ENCODE measurements at places on chromosomes 2 and 18. TPM values are rescaled to one million over a fixed set of nuclear protein-coding genes. Genes with fewer than 3 reads are reported as not detected.

ARL6IP6 gene
- polyA plus RNA-seq, result 3.6 TPM

GALR1 gene
- polyA plus RNA-seq, result not detected

SERPINB7 gene
- polyA plus RNA-seq, result not detected

FOXD4L1 gene
- polyA plus RNA-seq, result not detected

AGXT gene
- 1,307 TPM for polyA plus RNA-seq

MBP gene
- 9.7 TPM for polyA plus RNA-seq

DIPK1C gene
- polyA plus RNA-seq, result not detected

POTEE gene
- not detected for polyA plus RNA-seq

TEKT4 gene
- not detected for polyA plus RNA-seq

PID1 gene
- 40.3 TPM for polyA plus RNA-seq

CDH7 gene
- polyA plus RNA-seq, result not detected

CCDC85A gene
- 0.06 TPM for polyA plus RNA-seq

GRCh38 chr2:20594957-20595356, 55.9 kb downstream of the HS1BP3 start:
- H3K4me3 ChIP-seq, result no peak overlapping the region
- H3K27ac ChIP-seq, result peak overlapping the region; percentile 82
- H3K36me3 ChIP-seq, result no peaks in the 10 kb centered on the region

DNA sequence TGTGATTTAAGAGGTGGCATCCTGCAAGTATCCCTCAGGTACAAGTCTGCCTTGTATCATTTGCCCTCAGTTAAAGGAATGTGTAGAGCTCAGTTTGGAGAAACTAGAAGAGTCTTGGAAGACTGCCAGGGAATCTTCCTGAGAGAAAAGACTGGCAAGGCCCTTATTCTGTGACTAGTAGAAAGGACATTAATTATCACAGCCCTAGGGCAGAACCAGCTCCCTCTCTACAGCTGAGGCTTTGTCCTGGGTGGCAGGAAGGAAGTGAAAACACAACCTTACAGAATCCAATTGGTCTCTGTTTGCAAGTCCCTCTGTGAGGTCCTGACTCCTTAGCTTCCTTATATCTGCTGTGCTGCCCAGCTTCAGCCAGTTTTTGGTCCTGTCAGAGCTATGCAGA, 385.9 kb upstream of the CYRIA start:
- no peak for DNase-seq
- no peak overlapping the region for H3K4me3 ChIP-seq
- no peaks in the 10 kb centered on the region for H3K27me3 ChIP-seq
- no peaks in the 10 kb centered on the region for H3K4me1 ChIP-seq
- no peaks in the 10 kb centered on the region for H3K36me3 ChIP-seq

DNA sequence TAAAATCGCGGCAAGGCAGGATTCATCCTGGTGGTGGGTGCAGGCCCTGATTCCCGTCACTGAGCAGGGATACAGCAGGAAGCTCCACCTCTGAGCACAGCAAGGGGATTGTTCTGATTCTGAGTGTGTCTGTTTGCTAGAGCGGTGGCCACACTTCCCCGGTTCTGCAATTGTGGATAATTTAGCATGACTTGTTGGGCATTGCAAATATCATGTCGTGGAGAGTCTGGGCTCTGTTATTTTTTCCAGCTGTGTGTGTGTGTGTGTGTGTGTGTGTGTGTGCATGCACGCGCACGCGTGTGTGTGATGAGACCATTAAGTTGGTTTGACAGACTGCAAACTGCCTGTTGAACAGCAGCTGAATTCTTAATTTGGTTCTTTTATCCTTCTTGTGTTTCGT, 4.1 kb upstream of the TMEM18 start:
- peaks cover 4% of the 10 kb centered on the region for H3K4me1 ChIP-seq
- no peak for DNase-seq
- no peaks in the 10 kb centered on the region for H3K36me3 ChIP-seq
- H3K4me3 ChIP-seq, result no peak overlapping the region
- no peak overlapping the region for H3K27ac ChIP-seq

GRCh38 chr18:55777666-55778304, 189.8 kb upstream of the TCF4 start:
- H3K36me3 ChIP-seq, result no peaks in the 10 kb centered on the region
- peaks cover 9% of the 10 kb centered on the region for H3K4me1 ChIP-seq
- H3K27me3 ChIP-seq, result no peaks in the 10 kb centered on the region

- H3K36me3 ChIP-seq, result peaks cover 3% of the 10 kb centered on the region
- peaks cover 8% of the 10 kb centered on the region for H3K4me1 ChIP-seq
- no peak for DNase-seq
Measured at GRCh38 chr2:53768242-53768542, 588 bp downstream of the CHAC2 start.

DNA sequence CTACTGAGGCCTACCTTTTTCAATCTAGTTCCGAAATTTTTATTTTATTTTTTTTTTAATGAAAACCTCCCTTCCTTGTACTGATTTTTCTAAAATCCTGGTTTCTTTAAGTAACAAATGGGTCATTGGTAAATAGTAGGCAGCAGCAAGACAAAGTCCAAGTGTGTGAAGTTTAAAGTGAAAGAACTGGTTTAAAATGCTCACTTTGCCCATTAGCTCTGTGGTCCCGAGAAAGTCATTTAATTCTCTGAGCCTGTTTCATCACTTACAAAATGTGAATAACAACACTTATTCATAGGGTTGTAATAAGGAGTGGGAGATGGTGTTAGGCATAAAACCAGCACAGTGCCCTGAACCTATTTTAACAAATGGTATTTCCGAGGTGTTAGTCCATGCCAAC, 426.2 kb downstream of the ERBB4 start:
- H3K27ac ChIP-seq, result no peak overlapping the region
- no peak for DNase-seq
- H3K4me3 ChIP-seq, result no peak overlapping the region
- H3K27me3 ChIP-seq, result no peaks in the 10 kb centered on the region
- H3K36me3 ChIP-seq, result no peaks in the 10 kb centered on the region

GRCh38 chr2:69306822-69307578, 80.0 kb downstream of the GFPT1 start:
- peaks cover 10% of the 10 kb centered on the region for H3K4me1 ChIP-seq
- H3K27ac ChIP-seq, result no peak overlapping the region
- peak overlapping the region; percentile 36 for H3K4me3 ChIP-seq
- H3K27me3 ChIP-seq, result no peaks in the 10 kb centered on the region
- DNase-seq, result peak; percentile 72

DNA sequence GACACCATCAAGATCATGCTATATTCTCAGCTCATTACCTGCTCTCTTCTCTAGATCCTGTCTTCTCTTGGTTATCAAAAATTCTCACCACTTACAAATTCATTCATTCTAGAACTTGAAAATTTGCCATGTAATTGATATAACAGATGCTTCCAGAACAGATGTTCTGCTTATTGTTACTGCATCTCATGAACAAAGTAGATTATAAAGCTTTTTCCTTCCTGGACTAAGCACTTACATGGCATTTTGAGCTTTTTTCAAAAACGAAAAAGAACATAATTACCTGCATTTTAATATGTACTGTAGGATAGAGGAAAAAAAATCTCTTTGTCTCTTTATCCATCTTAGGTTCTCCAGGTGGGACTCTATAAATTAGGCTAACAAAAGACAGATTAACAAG, 79.6 kb upstream of the CREB1 start:
- H3K4me3 ChIP-seq, result no peak overlapping the region
- H3K4me1 ChIP-seq, result no peaks in the 10 kb centered on the region
- H3K27me3 ChIP-seq, result no peaks in the 10 kb centered on the region

GRCh38 chr2:120691410-120691809, 44.3 kb upstream of the GLI2 start:
- no peaks in the 10 kb centered on the region for H3K27me3 ChIP-seq
- DNase-seq, result no peak
- no peaks in the 10 kb centered on the region for H3K4me1 ChIP-seq
- no peak overlapping the region for H3K4me3 ChIP-seq
- H3K27ac ChIP-seq, result no peak overlapping the region

- H3K4me3 ChIP-seq, result no peak overlapping the region
- no peak overlapping the region for H3K27ac ChIP-seq
- peak; percentile 30 for DNase-seq
- no peaks in the 10 kb centered on the region for H3K27me3 ChIP-seq
- H3K36me3 ChIP-seq, result no peaks in the 10 kb centered on the region
- no peaks in the 10 kb centered on the region for H3K4me1 ChIP-seq
Measured at GRCh38 chr18:49022311-49023161, 71.8 kb upstream of the SMAD7 start.

GRCh38 chr2:143617803-143618415, 488.7 kb downstream of the ARHGAP15 start:
- no peaks in the 10 kb centered on the region for H3K36me3 ChIP-seq
- H3K4me1 ChIP-seq, result no peaks in the 10 kb centered on the region
- H3K4me3 ChIP-seq, result no peak overlapping the region

- no peak overlapping the region for H3K27ac ChIP-seq
- no peaks in the 10 kb centered on the region for H3K4me1 ChIP-seq
- no peak for DNase-seq
Measured at GRCh38 chr2:238929242-238930081, 81.6 kb downstream of the TWIST2 start.

- DNase-seq, result no peak
- H3K27ac ChIP-seq, result no peak overlapping the region
- peaks cover 3% of the 10 kb centered on the region for H3K4me1 ChIP-seq
- no peak overlapping the region for H3K4me3 ChIP-seq
Measured at GRCh38 chr2:95347681-95348608, 50.8 kb downstream of the KCNIP3 start.

- H3K27me3 ChIP-seq, result no peaks in the 10 kb centered on the region
- no peak overlapping the region for H3K4me3 ChIP-seq
- H3K36me3 ChIP-seq, result no peaks in the 10 kb centered on the region
- peaks cover 18% of the 10 kb centered on the region for H3K4me1 ChIP-seq
Measured at GRCh38 chr2:120538691-120539423, 192.9 kb downstream of the INHBB start.

DNA sequence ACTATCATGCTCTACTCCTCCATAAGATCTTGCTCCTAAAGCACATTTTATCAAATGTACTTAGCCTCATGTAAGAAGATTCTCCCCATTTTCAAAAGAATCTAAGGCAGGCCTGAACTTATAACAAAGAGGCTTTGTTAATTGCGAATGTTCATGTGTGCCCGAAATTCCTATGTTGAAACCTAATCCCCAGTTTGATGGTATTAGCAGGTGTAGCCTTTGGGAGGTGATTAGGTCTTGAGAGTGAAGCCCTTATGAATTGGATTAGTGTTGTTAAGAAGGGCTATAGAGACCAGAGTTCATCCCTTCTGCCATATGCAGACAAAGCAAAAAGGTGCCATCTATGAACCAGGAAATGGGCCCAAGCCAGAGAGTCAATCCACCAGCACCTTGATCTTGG, 234.5 kb downstream of the PAX3 start:
- H3K4me3 ChIP-seq, result no peak overlapping the region
- no peaks in the 10 kb centered on the region for H3K4me1 ChIP-seq
- no peaks in the 10 kb centered on the region for H3K27me3 ChIP-seq
- DNase-seq, result no peak
- no peak overlapping the region for H3K27ac ChIP-seq

GRCh38 chr2:179233626-179234430, 30.8 kb downstream of the SESTD1 start:
- no peaks in the 10 kb centered on the region for H3K4me1 ChIP-seq
- no peak overlapping the region for H3K27ac ChIP-seq
- no peaks in the 10 kb centered on the region for H3K36me3 ChIP-seq
- DNase-seq, result no peak

- H3K27me3 ChIP-seq, result no peaks in the 10 kb centered on the region
- H3K4me3 ChIP-seq, result no peak overlapping the region
- DNase-seq, result no peak
Measured at GRCh38 chr2:8101614-8102277, 580.1 kb upstream of the ID2 start.

DNA sequence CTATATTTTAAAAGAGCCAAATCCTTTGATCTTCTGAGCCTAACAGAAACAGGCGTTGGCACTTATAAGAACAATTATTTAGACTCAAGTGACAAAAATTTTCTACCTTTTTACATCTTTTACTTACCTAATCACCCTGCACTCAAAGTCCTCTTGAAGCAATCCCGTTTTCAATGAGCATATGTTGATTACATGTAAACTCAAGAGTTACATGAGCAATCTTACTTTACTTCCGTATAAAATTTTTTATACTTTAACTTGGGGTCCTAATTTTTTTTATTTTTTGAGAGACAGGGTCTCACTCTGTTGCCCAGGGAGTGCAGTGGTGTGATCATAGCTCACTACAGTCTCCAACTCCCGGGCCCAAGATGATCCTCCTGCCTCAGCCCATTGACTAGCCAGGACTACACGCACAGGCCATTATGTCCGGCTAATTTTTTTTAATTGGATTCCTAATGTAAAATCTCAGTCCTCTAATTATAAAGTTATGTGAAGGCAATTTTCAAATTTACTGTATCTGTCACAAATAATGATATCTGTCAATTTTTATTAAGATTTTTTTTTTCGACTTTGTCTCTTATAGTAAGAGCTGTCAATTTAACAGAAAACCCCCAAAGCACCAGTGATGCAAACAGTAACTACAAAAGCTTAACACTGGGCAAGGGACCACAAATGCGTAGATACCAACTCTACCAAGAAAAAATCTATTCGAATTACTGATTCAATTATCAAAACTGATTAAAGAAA, 19.1 kb upstream of the STPG4 start:
- H3K27me3 ChIP-seq, result no peaks in the 10 kb centered on the region
- H3K36me3 ChIP-seq, result no peaks in the 10 kb centered on the region

GRCh38 chr18:52615321-52615720, 275.3 kb downstream of the DCC start:
- no peaks in the 10 kb centered on the region for H3K36me3 ChIP-seq
- H3K27ac ChIP-seq, result no peak overlapping the region
- DNase-seq, result no peak
- no peak overlapping the region for H3K4me3 ChIP-seq

DNA sequence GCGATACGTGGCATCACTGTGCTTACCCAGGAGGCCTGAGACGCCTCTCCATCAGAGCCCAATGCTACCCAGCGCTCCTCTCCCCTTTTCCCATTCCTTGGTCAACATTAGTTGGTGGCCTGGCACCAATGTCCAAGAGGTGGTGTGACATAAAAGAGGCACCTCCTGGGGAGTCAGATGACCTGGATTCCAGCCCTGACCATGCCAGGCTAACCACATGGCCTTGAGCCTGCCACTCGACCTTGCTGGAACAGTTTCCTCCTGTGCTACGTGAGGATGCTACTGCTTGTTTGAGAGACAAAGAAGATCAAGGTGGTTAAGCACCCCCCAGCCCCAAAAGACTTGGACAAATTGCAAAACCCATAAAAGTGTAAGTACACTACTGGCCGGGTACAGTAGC, 76.6 kb downstream of the INPP4A start:
- no peak overlapping the region for H3K4me3 ChIP-seq
- H3K27me3 ChIP-seq, result no peaks in the 10 kb centered on the region
- no peaks in the 10 kb centered on the region for H3K36me3 ChIP-seq
- no peak overlapping the region for H3K27ac ChIP-seq
- no peak for DNase-seq

- H3K36me3 ChIP-seq, result no peaks in the 10 kb centered on the region
- no peaks in the 10 kb centered on the region for H3K4me1 ChIP-seq
- no peak overlapping the region for H3K27ac ChIP-seq
- no peak overlapping the region for H3K4me3 ChIP-seq
Measured at GRCh38 chr2:201964631-201965206, 68.9 kb upstream of the FZD7 start.

DNA sequence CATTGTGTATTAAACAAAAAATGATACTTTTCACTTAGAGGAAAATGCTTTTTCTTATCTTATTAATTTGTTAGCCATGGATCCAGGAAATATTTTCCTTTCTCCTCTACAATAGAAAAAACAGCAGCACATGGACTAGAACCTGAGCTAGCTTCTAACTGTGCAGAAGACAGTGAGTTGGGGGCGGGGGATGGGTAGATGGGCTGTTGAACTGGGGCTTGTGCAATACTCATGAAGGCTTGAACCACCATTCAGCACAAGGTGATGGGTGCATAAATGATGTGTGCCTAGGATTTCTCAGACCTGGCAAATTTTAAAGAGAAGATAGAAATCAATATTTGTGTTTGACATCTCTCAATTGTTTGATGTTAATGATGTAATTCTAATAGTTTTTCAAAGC, 42.0 kb downstream of the COL5A2 start:
- no peaks in the 10 kb centered on the region for H3K27me3 ChIP-seq
- peak; percentile 54 for DNase-seq
- H3K36me3 ChIP-seq, result no peaks in the 10 kb centered on the region
- no peaks in the 10 kb centered on the region for H3K4me1 ChIP-seq
- no peak overlapping the region for H3K27ac ChIP-seq
- H3K4me3 ChIP-seq, result no peak overlapping the region
